ENCODE measurements at places on chromosomes 5 and 9.
A peak's percentile ranks its signal among the peaks of the same experiment; 100 is the strongest.

GRCh38 chr5:155729684-155730059, 597.3 kb upstream of the SGCD start:
- H3K4me3 ChIP-seq, result peak overlapping the region; percentile 58
- H3K4me1 ChIP-seq, result no peaks in the 10 kb centered on the region
- no peaks in the 10 kb centered on the region for H3K36me3 ChIP-seq
- no peak for DNase-seq
- H3K27me3 ChIP-seq, result no peaks in the 10 kb centered on the region

DNA sequence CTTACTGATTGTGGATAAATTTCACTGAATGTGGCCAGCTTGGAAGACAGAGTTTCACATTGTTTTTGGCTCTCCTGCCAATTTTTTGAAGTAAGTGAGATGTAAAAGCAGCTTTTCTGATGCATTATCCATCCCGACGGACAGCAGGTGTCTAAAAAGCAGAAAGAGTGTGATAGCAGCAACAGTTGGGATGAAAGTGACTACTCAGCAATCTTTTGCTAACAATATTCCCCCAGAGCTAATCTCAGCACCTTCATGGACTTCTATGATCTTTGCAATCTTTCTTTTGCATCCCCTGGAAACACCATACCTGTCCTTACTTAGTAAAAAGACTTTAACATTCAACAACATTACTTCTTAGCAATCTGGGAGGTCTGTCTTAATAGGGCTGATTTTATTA, 5.4 kb downstream of the CD72 start:
- H3K4me1 ChIP-seq, result no peaks in the 10 kb centered on the region
- no peak overlapping the region for H3K4me3 ChIP-seq
- no peak overlapping the region for H3K27ac ChIP-seq
- no peak for DNase-seq
- peaks cover 21% of the 10 kb centered on the region for H3K36me3 ChIP-seq

DNA sequence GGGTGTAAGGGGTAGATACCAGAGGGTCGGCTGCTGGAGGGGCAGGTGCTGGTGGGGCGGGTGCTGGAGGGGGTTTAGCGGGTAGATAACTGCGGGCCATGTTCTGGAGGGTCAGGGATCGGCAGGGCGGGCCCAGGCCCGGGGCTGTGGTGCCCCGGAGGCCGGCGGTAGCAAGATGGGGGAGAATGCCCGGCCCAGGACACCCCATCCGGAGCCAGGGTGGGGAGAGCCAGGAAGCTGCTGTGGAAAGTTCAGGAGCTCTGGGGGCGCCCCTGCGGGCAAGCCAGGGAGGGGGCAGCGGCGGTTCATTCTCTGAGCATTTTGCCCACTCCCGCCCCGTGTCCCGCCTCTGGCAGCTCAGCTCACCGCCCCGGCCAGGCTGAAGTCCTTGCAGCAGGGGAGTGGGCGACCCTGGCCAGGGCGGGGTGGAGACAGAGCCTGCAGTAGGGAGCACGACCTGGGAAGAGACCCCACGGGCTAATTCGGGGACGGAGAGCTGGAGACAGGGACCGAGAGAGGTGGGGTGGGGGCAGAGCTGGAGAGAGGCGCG, 538 bp downstream of the PRRT1B start:
- H3K4me1 ChIP-seq, result peaks cover 22% of the 10 kb centered on the region
- no peak overlapping the region for H3K27ac ChIP-seq
- DNase-seq, result no peak
- peak overlapping the region; percentile 21 for H3K4me3 ChIP-seq
- no peaks in the 10 kb centered on the region for H3K36me3 ChIP-seq
- peaks cover 20% of the 10 kb centered on the region for H3K27me3 ChIP-seq

DNA sequence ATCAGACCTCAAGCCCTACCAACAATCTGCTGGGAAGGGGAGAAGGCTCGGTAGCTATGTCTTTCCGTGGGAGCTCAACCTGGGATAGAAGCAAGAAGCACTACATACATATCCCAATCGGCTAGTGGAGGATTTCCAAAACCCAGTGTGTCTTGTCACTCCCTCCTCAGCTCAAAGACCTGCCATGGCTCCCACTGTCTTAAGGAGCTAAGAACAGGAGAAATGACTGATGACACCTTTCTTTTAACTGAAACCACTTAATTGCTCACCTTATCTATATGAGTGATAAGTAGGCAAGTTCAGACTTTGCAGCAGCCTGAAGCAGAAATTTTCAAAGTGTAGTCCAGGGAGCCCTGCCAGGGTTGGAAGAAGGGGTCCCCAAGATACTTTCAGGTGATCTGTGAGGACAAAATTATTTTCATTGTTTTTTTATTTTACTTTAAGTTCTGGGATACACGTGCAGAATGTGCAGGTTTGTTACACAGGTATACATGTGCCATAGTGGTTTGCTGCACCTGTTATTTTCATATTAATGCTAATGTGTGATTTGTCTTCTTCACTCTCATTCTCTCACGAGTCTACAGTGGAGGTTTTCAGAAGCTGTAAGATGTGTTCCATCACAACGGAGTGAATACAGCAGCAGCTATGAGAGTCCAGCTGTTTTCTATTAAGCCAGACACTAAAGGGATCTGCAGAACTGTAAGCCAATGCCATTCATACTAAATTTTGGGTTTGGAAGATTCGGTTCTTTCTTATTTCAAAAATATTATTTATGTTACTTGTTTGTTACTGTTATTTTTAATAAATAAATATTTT, 41.4 kb downstream of the PAX5 start:
- no peaks in the 10 kb centered on the region for H3K36me3 ChIP-seq
- no peak overlapping the region for H3K4me3 ChIP-seq
- H3K27me3 ChIP-seq, result no peaks in the 10 kb centered on the region
- H3K4me1 ChIP-seq, result no peaks in the 10 kb centered on the region
- no peak for DNase-seq

- H3K36me3 ChIP-seq, result no peaks in the 10 kb centered on the region
- peak overlapping the region; percentile 96 for H3K27ac ChIP-seq
- peak; percentile 85 for DNase-seq
- H3K4me3 ChIP-seq, result peak overlapping the region; percentile 48
- H3K4me1 ChIP-seq, result peaks cover 100% of the 10 kb centered on the region
Observed at GRCh38 chr5:150641006-150641570, 628 bp downstream of the SYNPO start.

- no peak overlapping the region for H3K27ac ChIP-seq
- no peak for DNase-seq
- no peak overlapping the region for H3K4me3 ChIP-seq
- no peaks in the 10 kb centered on the region for H3K27me3 ChIP-seq
- H3K4me1 ChIP-seq, result no peaks in the 10 kb centered on the region
Observed at GRCh38 chr5:61746831-61747575, 414.9 kb downstream of the ZSWIM6 start.

DNA sequence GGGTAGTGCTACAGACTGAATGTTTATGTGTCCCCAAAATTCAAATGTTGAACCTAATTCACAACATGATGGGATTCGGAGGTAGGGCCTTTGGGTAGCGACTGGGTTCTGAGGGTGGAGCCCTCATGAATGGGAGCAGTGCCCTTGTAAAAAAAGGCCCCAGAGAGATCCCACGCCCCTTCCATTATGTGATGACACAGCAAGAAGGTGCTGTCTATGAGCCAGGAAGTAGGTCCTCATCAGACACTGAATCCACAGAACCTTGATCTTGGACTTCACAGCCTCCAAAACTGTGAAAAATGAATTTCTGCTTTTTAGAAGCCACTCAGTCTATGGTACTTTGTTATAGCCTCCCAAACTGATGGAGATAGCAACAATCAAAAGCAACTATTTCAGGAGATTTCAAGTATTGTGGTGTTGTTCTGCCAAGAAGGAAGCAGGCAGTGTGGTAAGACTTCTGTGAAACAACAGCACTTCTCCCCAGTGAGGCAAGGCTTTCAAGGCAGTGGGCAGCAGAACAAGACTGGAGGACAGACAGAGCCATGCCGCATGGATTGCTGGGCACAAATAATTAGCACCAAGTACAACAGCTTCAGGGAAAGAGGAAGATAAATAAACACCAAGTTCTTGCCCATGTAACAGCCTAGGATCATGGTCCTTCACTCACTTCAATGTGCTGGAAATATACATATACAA, 76.1 kb downstream of the OR2K2 start:
- no peak overlapping the region for H3K27ac ChIP-seq
- DNase-seq, result no peak
- H3K36me3 ChIP-seq, result no peaks in the 10 kb centered on the region
- no peak overlapping the region for H3K4me3 ChIP-seq
- no peaks in the 10 kb centered on the region for H3K4me1 ChIP-seq
- H3K27me3 ChIP-seq, result no peaks in the 10 kb centered on the region

DNA sequence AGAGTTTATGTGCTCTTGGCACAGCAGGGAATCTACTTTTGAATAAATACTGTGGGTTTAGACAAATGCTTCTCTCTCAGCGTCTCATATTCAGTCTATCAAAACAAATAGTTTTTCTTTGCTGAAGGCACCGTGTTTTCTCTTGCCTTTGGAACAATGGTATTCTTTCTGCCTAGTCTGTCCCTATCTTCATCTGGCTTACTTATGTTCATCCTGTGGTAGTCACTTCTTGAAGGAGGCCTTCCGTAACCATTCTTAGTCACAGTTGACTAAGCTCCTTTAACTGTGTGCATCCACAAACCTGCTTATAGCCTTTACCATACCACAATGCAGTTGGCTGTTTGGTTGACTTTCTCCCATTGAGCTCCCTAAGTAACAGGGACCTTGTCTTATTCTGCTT, 45.9 kb downstream of the LARP1 start:
- peaks cover 8% of the 10 kb centered on the region for H3K4me1 ChIP-seq
- no peaks in the 10 kb centered on the region for H3K27me3 ChIP-seq
- peaks cover 78% of the 10 kb centered on the region for H3K36me3 ChIP-seq
- H3K27ac ChIP-seq, result no peak overlapping the region
- no peak for DNase-seq

Measured in right atrium auricular region (tissue), 2 donors.